GM04504 (cell line): ENCODE measurements at places on chromosomes 3 and 15.

DNA sequence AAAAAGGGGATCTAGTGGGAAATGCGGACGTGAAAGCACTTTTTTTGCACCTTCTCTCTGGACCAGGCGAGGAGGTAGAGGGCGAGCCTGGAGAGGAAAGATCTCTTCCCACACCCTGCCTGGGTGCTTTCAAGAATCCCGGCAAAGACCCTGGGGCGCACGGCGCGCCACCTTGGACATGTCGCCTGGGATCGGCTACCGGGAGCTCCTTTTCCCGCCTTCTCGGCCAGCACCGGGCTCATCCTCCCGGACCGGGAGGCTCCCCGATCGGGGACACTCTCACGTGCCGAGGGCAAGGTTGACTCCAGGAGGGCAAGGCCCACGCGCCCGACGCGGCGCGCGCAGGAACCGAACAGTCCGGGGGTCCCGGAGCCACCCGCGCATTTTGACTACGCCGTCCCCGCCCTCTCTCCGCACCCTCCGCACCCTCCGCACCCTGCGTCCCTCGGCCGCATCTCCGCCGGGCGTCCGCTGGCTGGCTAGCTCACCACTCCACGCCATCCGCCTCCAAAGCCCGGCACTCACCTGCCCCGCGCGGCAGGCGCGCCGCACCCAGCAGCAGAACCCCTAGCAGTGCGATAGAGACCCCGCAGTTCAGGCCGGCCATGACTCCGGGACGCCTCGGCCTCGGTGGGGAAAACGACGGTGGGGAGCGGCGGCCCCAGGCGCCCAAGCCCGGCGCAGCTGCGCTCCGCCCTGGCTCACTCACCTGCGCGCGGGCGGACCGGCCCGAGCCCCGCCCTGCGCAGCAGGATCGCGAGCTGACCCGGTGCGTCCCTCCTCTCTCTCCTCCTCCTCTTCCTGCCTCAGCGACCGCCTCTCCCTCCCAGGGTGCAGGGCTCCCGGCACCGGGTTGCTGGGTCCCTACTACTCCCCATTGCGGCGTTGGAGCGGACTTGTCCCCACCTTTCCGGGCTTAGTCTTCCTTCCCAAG, at the start of gene CDCP1:
CDCP1 (minus strand) TSS at position 698 of the 934 bp plus-strand sequence; CDS start at position 607, 91 bp downstream.
- no peak for DNase-seq

DNA sequence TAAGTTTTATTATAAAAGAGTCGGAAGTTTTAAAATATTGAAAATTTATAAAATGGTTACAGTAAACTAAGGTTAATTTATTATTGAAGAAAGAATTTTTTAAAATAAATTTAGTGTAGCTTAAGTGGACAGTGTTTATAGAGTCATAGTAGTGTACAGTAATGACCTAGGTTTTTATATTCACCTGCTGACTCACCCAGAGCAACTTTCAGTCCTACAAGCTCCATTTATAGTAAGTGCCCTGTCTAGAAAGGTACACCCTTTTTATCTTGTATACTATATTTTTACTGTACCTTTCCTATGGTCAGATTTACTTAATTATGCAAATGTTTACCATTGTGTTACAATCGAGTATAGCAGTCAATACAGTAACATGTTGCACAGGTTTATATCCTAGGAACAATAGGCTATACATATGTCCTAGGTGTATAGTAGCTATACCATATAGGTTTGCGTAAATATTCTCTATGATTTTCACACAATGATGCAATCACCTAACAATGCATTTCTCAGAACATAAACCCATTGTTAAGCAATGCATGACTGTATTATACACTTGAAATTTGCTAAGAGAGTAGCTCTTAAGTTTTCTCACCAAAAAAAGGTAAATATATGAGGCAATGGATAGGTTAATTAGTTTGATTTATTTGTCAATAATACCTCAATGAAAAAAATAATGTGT, 106.9 kb upstream of the CD96 start:
- DNase-seq: no peak

DNA sequence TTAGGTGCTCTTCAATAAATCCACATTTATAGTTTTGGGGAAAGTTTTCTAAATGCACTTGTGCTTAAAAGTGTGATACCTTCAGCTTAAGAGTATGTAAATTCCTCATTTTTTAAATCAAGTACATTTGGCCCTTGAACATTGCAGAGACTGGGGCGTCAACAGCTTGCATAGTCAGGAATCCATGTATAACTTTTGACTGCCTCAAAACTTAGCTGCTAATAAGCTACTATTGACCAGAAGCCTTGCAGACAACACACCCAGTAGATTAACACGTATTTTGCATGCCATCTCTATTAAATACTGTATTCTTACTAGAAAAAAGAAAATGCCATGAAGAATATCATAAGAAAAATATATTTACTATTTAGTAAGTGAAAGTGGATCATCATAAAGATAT, 1211.8 kb upstream of the ALCAM start:
- no peak for DNase-seq

GRCh38 chr3:16415911-16416476, 97.5 kb downstream of the RFTN1 start:
- no peak for DNase-seq

- DNase-seq: no peak
Observed at GRCh38 chr15:59539799-59540198, 71.8 kb upstream of the GCNT3 start.

- DNase-seq: peak; percentile 99
Observed at GRCh38 chr15:36428102-36428845, 151.2 kb upstream of the CDIN1 start.

GRCh38 chr3:114706591-114707232, 412.9 kb downstream of the TIGIT start:
- no peak for DNase-seq

DNA sequence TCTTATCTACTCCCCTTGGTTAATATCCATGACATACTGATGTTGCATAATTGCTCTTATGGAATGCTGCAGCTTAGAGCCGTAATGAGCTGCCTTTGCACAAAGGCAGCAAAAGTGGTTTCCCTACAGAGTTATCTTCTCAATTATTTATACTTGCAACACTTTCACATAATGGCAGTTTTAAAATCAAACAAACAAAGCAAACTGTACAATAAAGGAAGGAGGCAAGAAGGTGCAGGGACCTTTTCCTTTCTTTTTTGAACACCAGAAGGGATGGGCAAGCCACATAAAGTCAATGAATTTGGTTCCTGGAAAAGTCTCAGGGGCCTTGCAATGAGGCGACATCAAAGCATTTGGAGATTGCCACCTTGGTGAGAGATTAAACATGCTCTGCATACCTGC, 188.0 kb downstream of the MEIS2 start:
- no peak for DNase-seq

DNA sequence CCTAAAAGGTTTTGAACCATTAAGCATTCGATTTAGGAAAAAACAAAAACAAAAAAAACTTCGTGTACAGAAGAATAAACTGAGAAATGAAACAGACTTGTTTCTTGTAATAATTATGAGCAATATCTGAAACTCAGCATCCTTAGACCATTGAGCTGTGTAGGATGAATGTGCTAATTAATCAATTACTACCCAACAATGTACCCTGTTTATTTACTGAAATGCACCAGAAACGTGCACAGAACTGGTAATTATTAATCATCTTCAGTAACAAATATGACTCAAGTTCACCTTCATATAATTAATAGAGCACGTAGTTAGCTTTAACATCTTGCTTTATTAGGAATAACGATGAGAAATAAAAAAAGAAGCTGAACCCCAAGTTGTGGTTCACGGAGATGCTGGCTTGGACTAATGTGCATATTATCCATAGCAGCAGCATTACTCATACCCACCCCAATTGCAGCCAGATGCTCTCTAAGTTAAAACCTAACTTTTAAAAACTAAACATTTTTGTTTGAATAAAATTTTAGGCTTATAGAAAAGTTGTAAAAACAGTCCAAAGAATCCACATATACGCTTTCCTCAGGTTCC, 10.2 kb upstream of the C15orf61 start:
- peak; percentile 51 for DNase-seq

GRCh38 chr3:46400000-46400734, 6.7 kb downstream of the CCR5AS start:
- DNase-seq: no peak

- no peak for DNase-seq
Observed at GRCh38 chr15:91890614-91891013, 37.1 kb downstream of the SLCO3A1 start.

- DNase-seq: peak; percentile 45
Observed at GRCh38 chr15:97903971-97904572, 56.4 kb upstream of the ARRDC4 start.

- DNase-seq: peak; percentile 99
Observed at GRCh38 chr3:134326760-134327593, 47.3 kb downstream of the AMOTL2 start.

DNA sequence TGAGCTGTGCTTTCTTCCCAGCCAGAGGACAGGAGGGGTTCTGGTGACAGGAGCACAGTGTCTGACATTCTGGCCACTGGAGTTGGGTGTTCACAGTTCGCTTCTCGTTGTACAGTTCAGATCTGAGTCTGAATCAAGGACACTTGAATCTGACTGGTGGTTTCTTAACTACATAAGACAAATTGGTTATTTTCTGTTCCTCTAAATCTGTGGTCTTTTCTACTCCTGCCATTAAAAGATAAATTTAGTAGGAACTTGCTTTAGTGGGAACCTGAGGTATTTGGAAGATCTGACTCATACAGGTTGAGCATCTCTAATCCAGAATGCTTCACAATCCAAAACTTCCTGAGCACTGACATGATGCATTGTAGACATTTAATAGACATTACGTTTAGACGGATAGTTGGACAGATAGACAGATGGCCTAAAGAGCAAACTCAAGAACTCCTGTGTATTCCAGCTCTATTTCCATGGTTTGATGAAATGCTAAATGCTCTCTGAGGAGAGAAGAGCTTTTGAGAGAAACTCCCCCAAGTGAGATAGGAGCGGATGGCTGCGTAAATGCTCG, 71.0 kb downstream of the CCK start:
- no peak for DNase-seq

DNA sequence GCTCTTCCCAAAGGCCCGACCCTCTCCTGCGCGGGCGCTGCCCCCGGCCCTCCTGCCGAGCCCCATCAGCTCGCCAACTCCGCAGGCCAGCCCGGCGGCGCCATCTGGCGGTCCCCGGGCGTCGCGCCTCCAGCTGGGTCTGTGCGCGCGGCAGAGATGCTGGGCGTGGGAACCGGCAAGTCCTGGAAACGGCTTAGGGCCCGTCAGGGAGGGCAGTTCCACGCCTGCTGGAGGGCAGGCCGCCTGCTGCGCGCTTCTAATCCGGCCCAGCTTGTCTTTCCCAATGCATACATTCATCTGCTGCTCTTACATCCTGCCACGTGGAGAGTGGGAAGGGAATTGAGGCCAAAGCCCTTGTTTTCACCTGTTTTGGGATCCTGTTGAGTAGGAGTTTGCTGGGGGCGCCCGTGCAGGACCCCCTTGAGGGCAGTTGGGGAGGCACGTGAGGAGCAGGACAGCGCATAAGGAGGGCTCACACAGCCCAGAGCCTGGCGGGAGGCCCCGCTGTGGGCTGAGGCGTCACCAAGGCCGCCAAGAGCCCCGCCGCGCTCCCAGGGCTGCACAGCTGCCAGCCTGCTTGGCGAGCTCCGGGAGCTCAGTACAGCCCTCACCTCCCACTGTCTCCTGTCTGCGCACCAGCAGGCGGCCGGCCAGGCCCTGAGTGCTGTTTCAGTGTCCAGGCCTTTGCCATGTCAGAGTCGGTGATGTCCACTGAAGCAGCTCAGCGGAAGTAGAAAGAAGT, 165.6 kb downstream of the NSMCE3 start:
- peak; percentile 58 for DNase-seq

GRCh38 chr3:89521328-89521727, 413.9 kb downstream of the EPHA3 start:
- DNase-seq: no peak

DNA sequence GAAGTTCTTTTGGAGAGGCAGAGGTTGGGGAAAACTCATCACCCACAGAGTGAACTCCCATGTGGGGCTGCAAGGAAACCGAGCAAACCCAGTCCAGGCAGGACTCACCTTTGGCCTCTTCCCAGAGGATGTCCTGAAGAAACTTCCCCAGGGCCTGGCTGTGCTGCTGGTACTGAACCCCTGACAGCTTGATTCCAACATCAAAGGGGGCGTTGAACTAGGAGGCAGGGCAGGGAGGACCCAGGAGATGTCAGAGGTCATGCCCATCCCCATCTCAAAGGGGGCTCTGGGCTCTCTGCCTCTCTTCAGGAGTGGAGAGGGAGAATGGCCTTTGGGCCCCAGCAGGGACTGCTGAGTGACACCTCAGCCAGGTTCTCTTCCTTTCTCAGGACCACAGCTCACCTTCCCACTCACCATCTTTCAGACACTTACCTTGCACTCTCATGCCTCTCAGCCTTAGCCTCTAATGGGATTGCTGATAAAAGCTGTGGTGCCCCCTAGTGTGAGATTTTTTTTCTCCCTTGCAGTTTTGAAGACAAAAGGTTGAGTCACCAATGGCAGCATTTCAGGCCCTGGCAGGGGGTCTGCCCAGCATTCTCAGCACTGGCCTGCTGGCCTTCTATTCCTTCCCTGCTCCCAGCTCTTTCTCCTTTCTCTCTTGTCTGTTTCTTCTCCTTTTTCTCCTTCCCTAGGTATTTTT, 6.0 kb downstream of the GHRL start:
- no peak for DNase-seq

DNA sequence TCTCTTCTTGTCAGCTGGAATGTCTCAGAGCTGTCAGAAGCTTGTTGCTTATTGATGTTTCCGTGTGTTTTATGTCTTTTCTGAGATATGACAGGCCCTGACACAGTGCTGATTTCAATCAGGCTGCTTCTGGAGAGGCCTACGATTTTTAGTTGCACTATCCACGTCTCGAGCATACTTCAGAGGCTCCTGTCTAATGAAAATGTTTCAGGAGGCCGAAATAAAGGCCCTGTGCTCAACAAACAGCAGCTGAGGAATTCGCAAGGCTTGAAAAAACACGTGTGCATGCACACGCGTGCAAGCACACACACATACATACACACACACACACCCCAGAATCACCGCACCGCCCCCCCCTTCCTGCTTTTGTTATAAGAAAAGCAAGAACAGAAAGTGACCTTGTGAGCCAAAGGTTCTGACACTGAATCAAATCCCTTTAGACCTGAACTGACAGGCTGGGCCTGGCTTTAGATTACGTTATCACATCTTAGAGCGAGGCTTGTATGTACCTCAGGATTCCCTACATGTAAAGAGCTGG, 296.6 kb downstream of the NR2F2 start:
- DNase-seq: no peak

DNA sequence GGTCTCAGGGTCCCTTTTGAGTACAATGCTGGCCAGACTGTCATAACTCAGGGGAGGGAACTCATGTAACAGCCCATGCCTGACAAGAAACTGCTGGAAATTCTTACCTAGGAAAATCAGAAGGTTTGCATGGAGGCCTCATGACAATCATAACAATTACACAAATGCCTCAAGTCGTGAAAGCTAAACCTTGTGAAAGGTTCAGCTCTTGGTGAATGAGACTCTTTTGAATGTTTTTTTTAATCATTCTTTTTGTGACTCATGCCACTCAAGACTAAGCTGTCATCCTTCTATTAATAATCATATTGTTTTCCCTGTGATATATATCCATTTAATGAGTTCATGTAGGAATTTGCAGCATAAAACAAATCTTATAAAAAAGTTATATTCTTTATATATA, 61.4 kb upstream of the LEKR1 start:
- DNase-seq: no peak

GRCh38 chr3:136642711-136643110, 109.5 kb downstream of the STAG1 start:
- DNase-seq: no peak
